ENCODE measurements at places on chromosomes 16 and 17.

DNA sequence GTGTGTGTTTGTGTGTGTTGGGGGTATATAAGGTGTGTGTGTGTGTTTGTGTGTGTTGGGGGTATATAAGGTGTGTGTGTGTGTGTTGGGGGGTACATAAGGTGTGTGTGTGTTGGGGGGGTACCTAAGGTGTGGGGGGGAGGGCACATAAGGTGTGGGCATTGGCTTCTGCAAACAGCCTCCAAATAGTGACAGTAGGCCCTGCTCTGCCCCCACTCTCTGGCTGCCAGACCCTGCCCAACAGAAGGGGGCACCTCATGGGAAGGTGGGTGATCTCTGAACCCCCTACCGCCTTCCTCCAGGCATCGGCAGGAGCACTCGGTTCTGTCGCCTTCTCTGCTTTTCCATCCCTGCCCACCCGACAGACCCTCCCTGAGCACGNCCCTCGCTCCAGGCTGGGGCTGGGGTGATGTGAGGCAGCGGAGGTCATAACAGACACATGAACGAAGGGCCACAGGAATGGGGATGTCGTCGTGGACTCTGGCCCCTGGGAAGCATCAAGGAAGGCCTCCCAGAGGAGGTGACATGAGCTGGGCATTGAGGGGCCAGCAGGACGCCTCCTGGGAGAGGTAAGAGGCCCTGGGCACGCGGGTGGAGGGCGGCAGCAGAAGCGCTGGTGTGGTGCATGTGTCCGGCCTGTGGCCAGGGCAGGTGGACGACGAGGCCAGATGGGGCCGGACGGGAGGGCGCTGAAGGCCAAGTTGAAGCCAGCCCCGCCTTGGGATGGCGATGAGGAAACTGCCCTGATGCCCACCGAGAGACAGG is 136.6 kb upstream of the RPH3AL start:
- no peak for DNase-seq

DNA sequence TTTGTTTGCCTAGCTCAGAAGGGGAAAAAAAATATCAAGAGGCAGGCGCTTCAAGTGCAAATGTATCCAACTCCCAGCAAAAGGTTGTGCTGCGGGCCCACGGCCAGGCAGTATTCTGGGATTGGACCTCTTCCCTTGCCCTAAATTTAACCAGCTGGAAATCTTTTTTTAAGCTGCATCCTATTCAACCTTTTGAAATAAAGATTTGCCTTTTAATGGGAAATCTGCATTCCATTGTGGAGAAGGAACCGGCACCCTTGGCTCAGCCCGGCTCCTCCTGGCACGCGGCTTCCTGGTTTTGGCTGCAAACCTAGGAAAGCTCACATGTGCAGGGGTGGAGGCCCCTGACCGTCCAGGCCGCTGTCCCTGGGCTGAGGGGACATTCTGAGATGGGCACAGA is 38.8 kb upstream of the ENPP7 start:
- no peak for DNase-seq

GRCh38 chr16:56460101-56460500 is 8.7 kb downstream of the OGFOD1 start:
- DNase-seq = no peak

DNA sequence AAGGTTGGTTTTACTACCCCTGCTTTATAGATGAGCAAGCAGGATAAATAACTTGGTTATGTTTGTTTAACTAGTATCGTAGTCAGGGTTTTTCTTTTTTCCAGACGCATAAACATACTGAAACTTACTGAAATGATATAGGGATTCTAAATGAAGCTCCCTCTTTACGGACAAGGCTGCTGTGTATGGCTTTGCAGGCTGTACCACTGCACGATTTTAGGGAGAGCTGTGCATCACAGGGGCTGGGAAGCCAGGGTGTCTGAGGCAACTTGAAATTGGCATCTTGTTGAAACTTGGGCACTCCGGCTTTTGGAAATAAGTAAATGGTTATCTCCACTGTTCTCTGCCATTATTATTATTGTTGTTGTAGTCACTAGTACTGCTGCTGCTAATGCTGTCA is 218.1 kb upstream of the CDH8 start:
- peak; percentile 7 for DNase-seq

GRCh38 chr16:3282103-3282729 is 1.1 kb upstream of the ZNF263 start:
- DNase-seq = peak; percentile 97
